Stimulated activated CD8-positive, alpha-beta memory T cell treated with anti-CD3 and anti-CD28 coated beads, Interleukin-4, amount 100 ng/mL, for 48 hours (primary cell): ENCODE measurements at places on chromosomes 16 and 17.
A peak's percentile ranks its signal among the peaks of the same experiment; 100 is the strongest.

GRCh38 chr16:12155235-12155634 is 178.7 kb downstream of the SNX29 start:
- no peak for DNase-seq

- DNase-seq, result no peak
Observed at GRCh38 chr17:8856869-8857575, 10.5 kb downstream of the PIK3R6 start.

DNA sequence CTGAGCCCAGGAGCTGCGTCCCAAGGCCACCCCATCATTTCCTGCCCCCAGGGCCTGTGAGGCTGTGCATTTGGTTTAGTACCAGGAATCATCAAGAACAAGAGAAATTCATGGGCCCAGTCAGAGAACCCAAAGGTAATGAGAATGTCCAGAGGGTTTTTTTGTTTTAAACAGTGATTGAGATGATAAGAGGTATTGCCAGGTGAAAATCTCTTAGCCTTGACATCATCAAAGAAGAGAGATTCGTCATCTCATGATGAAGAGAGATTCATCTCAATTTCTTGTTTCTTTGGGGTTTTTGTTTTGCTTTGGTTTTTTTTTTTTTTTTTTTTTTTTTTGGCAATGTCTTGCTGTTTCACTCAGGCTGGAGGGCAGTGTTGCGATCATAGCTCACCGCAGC is 170.6 kb upstream of the CACNG5 start:
- DNase-seq, result no peak

DNA sequence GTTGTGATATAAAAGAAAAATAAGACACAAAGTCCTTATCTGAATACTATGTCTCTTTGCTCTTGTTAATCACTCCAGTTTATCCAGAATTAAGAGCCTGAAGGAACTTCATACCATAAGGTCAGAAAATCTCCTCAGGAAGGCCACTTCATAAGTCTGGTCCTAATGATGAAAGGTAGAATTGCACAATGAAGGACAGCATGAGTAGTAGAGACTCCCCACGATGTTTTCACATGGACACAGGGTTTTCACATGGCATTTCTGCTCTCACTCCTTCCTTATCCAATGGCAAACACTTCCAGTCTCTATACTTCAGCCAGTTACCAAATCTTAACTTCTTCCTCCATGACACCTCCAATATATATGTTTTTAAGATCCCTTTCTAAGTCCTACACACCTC is 10.2 kb upstream of the C17orf78 start:
- no peak for DNase-seq

- DNase-seq, result no peak
Observed at GRCh38 chr17:81334987-81335772, 40.1 kb upstream of the SLC38A10 start.

GRCh38 chr17:79156463-79157095 is 82.0 kb downstream of the ENGASE start:
- no peak for DNase-seq

DNA sequence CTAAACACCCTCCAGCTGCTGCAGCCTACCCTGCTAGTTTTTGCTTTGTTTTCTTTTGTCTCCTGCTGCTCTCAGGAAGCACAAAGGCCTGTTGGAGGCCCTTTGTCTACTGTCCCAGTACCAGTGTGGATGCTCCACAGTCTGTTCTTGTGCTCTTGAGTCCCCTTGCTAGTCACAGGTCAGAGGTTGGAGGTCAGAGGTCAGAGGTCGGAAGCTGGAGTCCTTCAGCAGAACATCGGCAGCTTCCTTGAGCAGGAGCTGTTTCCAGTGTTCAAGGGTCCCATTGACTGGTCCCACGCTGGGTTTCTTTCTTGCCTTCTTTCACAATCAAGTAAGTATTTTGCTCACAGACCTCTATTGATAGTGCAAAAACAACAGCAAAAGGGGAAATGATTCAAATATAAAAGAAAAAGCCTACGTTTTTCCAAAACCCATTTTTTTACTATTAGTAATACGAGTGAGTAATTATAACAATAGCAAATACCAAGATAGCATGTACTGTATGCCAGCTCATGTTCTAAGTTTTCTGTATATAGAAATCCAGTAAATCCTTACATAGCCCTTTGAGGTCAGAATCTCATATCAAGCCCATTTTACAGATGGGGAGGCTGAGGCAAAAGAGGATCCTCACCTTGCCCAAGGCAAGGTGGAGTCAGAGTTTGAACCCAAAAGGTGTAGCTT is 10.9 kb upstream of the IL34 start:
- DNase-seq, result no peak

GRCh38 chr17:5526821-5527598 is 40.6 kb downstream of the MIS12 start:
- DNase-seq, result peak; percentile 82

- no peak for DNase-seq
Observed at GRCh38 chr16:10938796-10939648, 3.2 kb downstream of the DEXI start.

GRCh38 chr16:67922221-67922620 is 9.4 kb downstream of the CTRL start:
- DNase-seq, result no peak

DNA sequence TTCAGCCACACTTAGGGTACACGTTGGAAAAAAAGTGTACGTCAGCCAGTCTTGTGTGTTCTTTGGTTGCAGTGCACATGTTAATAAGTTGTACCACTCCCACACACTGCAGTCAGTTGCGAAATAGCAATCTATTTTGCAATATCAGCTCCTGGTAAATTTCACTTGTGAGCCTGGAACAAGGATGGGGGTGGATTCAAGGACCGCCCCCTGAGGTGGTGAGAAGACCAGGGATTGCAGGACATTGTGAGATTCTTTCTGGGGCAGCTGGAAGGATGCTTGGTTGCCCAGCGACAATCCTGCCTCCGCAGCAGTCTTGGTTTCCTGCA is 78.6 kb upstream of the ZFHX3 start:
- DNase-seq, result no peak

DNA sequence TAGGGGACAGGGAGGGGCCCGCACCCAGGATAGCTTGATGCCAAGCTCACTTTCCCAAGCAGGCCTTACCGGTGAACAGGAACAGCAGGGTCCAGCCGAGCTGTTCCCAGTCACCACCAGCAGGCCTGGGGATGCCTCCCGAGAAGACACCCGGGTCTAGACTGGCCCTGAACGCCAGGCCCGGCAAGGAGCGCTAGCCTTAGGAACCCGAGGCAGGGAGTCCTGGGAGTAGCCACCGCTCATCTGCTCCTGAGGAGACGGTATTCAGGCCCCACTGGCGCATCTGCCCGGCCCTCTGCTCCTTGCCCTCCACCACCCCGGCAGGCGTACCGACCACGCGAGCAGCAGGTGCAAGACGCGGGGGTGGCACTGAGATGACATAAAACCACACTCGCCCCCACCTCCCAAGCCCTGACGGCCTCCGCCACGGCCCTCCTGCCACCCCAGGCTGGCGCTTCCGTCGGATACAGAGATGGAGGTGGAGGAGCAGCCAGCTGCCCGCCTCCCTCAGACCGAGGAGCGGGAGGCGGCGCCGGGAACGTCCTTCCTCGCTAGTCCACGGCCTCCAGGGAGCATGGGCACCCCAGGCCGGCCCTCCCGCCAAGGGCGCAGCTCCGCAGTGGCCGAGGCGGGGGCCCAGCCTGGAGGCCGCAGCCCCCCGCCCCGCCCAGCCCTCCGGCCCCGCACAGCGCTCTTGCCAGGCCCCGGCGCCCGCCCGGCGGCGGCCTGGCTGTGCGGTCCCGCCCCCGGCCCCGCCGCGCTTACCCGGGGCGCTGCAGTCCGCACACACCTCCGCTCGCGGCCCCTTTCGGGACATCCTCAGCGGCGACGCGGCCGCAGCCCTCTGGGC is 661 bp downstream of the GIT1 start:
- DNase-seq, result peak; percentile 69

DNA sequence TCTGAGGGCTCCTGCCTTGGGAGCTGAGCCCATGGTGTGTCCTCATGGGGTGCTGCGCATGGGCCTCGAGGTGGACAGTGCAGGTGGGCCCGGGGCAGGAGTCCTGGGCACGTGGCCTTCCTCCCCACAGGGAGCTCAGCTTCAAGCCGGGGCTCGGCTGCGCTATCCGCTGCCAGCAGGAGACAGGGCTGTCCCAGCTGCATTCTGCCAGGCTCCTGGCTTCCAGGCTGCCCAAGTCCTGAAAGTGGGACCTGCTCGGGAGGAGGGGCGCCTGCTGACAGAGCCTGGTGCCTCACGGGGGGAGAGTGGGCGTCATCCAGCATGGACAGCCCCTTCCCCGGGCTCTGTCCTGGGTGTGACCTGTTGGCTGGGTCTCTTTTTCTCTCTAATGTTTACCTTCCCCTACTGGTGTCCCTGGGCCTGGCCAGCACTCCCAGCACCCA is 7.1 kb downstream of the TRAF7 start:
- DNase-seq, result no peak

DNA sequence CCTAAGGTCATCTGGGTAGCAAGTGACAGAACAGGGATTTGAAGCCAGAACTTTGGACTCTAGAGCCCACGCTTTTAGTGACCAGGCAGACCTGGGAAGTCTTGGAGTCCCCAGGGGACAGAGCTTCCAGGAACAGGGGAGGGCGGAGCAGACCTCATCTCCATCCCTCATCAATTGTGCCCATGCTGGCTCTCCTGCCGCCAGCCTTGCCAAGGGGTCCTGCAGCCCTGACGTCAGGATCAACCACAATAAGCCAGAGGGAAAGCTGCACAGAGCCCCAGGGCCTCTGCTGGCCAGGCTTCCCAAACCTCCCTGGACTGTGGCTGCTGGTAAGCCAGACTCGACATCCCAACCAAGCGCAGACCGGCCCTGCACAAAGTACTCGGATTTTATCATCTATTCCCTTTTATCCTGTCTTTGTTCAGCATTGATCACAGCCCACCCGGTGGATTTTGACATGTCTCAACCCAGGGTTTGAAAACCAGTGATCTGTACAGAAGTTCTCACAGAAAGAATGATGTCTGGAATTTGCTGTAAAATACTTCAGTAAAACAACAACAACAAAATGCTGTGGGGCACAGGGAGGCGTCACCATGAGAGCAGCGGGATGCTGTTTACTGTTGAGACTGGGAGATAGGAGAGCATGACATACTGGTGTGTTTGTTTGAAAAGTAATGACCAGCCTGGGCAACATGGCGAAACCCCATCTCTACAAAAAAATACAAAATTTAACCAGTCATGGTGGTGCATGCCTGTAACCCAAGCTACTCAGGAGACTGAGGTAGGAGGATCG is 11.8 kb downstream of the C16orf74 start:
- no peak for DNase-seq

DNA sequence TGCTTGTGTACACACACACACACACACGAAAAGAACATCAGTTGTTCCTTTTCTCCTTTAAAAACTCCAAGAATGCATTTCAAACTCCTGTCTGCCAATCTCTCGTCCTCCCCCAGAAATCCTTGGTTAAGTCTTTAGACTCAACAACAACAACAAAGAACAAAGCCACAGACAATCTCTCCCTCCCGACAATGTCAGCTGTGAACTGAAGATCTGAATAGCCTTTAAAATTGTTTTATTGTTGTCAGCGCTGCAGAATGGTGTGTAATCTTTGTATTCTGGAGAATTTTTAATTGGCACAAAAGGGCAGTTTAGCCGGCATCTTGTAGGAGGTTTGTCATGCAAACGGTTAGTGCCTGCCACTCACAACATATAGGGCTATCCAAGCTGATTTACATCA is 219.5 kb downstream of the MSI2 start:
- no peak for DNase-seq

GRCh38 chr16:71514476-71514875 is 11.8 kb upstream of the CHST4 start:
- DNase-seq, result no peak

DNA sequence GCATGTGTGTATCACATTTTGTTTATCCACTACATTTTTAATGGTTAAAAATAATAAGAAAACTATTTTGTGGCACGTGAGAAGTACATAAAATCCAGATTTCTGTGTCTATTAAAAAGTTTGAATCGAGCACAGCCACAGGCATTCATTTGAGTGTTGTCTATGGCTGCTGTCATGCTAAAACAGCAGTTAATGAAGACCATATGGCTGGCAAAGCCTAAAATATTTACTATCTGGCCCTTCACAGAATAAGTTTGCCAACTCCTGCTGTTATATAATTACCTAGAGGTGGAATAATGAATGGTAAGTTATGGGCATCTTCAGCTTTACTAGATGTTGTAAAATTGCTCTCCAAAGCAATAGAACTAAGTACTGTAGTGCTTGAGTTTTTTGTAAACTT is 30.5 kb downstream of the TMEM98 start:
- no peak for DNase-seq
